ENCODE measurements at places on chromosomes 6 and 20. TPM values are rescaled to one million over a fixed set of nuclear protein-coding genes. Genes with fewer than 3 reads are reported as not detected.

BFSP1 gene
- total RNA-seq: 2.3 TPM

RSPH3 gene
- total RNA-seq: 2.5 TPM

MAN1A1 gene
- 58.8 TPM for total RNA-seq

DNMT3B gene
- 6.2 TPM for total RNA-seq

NKAPL gene
- total RNA-seq: 0.43 TPM

SASH1 gene
- 183 TPM for total RNA-seq

STX11 gene
- total RNA-seq: 11.3 TPM

KIFC1 gene
- 48.7 TPM for total RNA-seq

EPPIN gene
- not detected for total RNA-seq

GFOD1 gene
- total RNA-seq: 21.3 TPM

NKX2-4 gene
- total RNA-seq: not detected

C4A gene
- total RNA-seq: 1.6 TPM

MAS1L gene
- total RNA-seq: not detected

PTCHD4 gene
- 3.2 TPM for total RNA-seq

KIF25 gene
- total RNA-seq: not detected

IL17A gene
- total RNA-seq: not detected

CALHM4 gene
- 0.22 TPM for total RNA-seq

ZNF512B gene
- total RNA-seq: 16.4 TPM

RAMACL gene
- total RNA-seq: 8.7 TPM

SLC17A1 gene
- total RNA-seq: not detected

RAET1G gene
- 0.27 TPM for total RNA-seq

All from thoracic aorta endothelial cell (primary cell).